ENCODE measurements at places on chromosomes 3 and 15. TPM values are rescaled to one million over a fixed set of nuclear protein-coding genes. Genes with fewer than 3 reads are reported as not detected.

Gene CFAP161
- 0.66 TPM for polyA plus RNA-seq

Gene ALDH1A3
- 5.7 TPM for polyA plus RNA-seq

DNA sequence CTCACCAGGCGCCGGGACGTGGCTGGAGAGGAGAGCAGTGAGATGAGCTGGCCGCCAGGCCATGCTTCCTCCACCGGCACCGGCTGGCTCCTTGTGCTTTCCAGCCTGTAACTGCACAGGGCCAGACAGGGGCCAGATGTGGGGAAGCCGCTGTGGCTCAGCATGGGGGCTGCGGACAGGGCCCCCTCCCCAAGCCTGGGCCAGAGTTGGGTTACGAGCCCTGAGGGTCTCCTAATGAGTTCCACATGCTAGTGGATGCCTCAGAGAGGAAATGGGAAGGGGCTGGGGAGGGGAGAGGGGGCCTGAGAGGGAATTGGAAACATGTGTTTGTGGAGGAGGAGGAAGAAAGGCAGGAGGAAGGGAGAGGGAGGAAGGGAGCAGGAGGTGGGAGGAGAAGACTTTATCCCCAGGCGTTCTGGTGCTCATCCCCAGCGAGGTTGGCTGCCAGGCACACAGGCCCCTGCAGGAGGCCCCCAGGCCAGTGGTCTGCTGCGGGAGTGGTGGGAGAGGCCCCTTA is 11.7 kb upstream of the DUSP7 start:
- DNase-seq = peak; percentile 79

DNA sequence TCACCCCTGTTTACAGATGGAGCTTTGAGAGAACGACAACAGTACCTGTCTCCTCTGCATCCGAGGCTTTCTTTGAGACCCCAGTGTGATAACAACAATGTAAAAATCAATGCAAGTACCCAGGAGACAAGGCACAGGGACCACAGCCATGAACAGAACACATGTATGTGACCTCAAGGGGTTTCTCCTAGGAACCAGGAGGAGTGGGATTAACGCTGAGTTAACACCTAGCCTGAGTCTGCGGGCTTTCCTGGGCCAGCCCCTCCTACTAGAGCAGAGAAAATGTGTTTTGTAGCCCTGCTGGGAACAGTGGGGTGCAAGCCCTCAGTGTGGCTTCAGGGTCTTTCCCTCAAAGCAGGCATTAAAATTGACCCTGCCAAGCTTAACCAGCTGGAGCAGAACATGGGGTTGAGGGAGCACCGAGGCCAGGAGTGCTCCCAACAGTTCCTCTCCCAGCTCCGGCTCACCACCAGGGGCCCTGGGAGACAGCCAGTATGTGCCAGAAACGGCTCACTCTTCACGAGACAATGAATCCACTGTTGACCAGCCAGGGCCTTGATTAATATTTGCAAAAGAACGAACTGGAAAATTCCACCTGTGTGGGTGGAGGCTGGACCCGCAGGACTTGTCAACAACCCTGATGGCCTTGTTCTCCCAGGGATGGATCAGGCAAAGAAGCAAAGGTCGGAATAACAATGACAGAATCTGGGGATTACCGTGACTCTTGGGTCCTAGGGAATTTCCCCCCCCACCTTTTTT is 3.6 kb downstream of the CHDH start:
- DNase-seq = peak; percentile 33
